ENCODE measurements at places on chromosomes 2 and 18.

DNA sequence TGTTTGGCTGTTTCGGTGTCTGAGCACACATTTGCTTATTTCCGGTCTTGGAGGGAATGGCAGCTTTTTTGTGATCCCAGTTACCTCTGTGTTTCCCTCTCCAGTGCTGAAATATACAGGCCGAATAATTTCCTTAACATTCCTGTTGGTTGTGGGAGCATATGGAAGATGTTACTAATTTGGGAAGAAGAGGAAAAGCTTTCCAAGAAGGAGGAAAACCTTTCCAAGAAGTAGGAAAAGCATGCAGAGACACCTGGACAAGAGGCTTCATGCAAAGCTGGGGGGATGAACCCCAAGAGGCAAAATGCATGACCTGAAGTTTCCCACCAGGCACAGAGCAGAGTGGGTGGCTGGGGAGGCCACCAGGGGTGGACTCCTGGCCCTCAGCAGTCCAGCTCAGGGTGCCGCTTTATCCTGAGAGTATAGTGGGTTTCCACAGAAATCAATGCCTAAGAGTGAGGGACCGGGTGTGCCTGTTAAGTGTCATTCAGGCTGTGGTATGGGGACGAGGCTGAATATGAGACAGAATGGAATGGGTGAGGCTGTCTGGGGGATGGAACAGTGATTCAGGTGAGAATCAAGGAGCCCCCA, 25.5 kb upstream of the GNAL start:
- DNase-seq, result no peak

GRCh38 chr2:188196343-188197008, 95.2 kb upstream of the GULP1 start:
- no peak for DNase-seq

DNA sequence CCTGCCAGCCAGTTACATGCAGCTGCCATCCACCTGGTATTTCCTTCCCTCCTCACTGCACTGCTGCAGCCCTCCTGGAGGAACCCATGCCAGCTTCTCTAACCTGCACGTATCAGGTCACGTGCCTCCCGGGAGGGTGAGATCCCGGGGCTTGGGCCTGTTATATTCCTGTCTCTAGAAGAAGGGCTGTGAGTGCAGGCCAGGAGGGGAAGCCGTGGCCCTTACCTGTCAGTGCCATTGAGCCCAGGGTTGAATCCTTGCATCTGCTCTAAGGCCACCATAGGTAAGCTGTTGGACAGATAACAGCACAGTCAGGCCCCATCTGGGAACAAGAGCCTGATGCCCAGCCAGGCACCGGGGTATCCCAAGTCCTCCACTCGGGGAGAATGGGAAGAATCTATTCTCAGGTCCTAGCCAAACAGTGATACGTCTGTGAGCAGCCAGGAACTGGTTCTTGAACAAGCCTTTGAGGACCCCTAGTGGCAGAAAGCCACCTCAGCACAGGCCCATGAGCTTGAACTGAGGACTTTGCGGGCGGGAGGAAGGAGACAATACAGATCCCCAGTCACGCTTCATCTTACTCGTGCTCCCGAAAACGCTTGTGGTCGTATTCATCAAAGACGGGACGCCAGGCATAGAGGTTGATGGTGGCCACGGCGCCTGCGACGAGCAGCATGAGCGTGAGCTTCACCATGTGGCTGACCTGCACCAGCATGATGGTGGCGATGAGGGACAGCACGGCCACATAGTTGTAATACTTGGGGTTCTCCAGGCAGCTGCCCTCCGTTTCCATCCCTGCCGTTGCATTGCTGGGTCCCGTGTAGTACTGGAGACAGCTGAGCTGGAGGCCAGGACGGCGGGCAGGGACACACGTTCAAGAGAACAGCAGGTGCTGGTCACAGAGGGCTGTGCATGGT, 34.4 kb downstream of the CENPO start:
- peak; percentile 64 for DNase-seq

DNA sequence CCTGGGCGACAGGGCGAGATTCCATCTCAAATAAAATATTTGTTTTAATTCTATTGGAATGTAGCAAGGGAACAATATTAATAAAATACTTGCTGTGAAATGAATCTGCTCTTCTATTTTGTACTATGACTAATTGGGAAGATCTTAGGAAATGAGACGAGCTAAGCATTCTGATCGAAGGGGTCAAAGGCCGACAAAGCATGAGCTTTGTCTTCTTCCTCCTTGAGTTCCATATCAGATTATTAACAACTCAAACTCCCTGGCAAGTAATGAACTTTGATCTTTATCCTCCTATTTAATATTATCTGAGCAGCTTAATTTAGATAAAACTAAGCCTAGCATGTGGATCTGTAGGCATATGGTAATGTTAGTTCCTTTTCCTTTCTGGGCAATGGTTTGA, 15.5 kb downstream of the GEMIN6 start:
- no peak for DNase-seq

DNA sequence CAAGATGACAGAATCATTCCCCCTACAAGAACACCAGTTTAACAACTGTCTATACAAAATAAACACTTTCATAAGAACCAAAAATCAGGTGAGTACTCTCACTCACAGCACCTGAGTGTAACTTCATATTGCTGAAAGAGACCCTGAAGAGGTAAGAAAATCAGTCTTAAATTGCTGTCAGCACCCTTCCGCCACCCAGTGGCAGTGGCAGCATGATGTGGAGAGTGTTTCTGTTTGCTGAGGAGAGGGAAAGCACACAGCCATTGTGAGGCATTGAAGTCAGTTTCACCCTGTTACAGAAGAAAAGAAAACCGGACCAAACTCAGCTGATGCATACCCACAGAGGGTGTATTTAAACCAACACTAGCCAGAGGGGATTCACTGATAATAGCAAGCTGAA, 1240.8 kb upstream of the CRIM1 start:
- no peak for DNase-seq

DNA sequence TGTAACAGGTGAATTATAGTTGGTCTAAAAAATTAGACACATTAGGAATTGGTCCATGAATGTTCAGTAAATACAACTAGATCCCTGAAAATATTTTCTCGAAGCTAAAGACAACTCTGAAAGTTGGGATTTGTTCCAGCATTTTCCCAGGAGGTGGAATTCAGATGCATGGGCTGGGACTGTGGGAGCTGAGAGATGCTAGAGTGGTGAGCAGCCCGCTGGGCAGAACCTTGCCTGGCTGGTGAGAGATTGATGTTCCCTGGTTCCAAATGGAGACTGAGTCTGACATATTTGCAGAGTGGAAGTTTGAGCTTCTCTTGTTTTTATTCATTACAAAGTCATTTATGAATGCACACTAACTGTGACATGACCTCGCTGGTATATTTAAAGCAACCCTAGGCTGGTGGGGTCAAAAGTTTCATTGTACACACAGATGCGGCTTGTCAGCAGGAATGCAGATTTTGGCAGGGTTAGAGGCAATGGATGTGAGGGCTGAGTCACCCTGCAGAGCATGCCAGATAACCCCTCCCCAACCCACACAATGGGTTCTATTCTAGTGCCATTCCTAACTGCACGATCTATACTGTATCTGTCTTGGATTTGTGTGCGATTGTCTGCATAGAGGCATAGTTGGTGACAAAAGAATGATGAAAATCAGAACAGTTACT, 23.5 kb upstream of the TMEM178A start:
- DNase-seq, result no peak

- DNase-seq, result no peak
Observed at GRCh38 chr18:75068682-75069435, 140.1 kb downstream of the PTGR3 start.

DNA sequence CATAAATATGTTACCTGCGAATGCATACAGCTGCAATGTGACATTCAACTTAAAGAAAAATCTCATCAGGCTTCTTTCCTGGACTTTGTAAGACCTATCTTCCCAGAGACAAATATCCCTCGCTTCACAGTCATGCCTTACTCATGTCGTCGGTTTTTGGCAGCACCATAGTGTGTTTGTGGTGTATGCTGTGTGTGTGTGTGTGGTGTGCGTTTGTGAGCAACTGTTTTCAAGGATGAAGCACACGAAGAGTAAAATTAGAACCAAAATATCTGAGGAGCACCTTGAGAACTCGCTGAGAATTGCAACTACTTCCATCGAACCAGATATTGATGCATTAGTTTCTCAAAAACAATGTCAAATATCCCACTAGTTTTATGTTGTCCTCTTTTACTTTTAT, 56.9 kb downstream of the ASB1 start:
- DNase-seq, result no peak

GRCh38 chr2:197293252-197294007, 17.1 kb downstream of the ANKRD44 start:
- DNase-seq, result no peak

- DNase-seq, result no peak
Observed at GRCh38 chr2:119366161-119366648, 429 bp downstream of the C2orf76 start.

DNA sequence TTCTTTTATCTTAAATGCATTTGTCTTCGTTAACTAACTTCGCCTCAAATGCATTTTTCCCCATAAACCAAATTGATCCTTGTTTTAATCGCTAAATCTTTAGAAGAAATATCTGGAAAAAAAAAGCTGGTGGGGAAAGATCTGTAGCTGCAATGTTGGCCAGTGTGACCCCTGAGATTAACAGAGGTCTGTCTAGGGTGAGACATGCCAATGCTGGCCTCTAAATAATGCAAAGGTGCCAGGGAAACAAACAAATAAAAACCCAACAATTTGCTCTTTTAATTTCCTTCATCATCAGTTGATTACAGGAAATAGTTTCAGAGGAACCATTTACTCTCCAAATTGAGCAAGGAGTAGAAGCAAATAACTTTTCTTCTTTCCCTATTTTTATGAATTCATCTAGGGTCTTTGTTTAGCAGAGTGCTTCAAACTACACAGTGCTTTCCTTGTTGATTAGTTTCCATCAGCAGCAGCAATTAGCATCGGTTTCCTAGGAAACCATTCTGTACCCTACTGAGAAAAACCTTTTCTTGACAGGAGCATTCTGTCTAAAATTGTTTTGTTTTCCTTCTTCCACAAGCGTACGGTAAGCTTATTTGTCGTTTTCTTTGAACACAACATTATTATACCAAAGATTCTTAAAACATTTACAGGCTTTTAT, 100.5 kb upstream of the UNC80 start:
- DNase-seq, result peak; percentile 21

DNA sequence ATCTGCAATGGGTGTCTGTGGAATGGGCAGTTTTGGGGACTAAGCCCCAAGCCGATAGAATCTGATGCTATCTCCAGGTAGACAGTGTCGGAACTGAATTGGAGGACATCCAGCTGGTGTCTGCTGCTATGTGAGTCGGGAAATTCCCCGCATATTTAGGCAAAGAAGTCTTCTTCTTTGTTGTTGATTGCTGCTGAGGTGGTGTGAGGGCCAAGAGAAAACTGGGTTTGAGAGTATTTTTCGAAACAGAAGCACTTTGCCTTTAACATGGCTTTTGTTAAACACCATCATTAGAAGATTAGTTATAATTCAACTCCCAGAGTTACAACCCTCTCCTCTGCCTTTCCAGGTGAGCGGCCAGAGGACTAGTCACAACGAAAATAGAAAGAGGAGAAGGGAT, 49.4 kb upstream of the ACTR3 start:
- no peak for DNase-seq

- no peak for DNase-seq
Observed at GRCh38 chr18:74065366-74065765, 82.3 kb downstream of the FBXO15 start.

DNA sequence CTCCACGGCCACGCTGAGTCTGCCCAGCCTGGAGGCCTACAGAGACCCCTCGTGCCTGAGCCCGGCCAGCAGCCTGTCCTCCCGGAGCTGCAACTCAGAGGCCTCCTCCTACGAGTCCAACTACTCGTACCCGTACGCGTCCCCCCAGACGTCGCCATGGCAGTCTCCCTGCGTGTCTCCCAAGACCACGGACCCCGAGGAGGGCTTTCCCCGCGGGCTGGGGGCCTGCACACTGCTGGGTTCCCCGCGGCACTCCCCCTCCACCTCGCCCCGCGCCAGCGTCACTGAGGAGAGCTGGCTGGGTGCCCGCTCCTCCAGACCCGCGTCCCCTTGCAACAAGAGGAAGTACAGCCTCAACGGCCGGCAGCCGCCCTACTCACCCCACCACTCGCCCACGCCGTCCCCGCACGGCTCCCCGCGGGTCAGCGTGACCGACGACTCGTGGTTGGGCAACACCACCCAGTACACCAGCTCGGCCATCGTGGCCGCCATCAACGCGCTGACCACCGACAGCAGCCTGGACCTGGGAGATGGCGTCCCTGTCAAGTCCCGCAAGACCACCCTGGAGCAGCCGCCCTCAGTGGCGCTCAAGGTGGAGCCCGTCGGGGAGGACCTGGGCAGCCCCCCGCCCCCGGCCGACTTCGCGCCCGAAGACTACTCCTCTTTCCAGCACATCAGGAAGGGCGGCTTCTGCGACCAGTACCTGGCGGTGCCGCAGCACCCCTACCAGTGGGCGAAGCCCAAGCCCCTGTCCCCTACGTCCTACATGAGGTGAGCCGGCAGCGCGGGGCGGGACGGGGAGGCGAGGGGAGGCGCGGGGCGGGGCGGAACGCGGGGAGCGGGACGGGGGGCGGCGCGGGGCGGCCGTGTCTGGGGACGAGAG, 15.2 kb downstream of the NFATC1 start:
- DNase-seq, result no peak

- no peak for DNase-seq
Observed at GRCh38 chr2:189500456-189501160, 59.3 kb downstream of the WDR75 start.

DNA sequence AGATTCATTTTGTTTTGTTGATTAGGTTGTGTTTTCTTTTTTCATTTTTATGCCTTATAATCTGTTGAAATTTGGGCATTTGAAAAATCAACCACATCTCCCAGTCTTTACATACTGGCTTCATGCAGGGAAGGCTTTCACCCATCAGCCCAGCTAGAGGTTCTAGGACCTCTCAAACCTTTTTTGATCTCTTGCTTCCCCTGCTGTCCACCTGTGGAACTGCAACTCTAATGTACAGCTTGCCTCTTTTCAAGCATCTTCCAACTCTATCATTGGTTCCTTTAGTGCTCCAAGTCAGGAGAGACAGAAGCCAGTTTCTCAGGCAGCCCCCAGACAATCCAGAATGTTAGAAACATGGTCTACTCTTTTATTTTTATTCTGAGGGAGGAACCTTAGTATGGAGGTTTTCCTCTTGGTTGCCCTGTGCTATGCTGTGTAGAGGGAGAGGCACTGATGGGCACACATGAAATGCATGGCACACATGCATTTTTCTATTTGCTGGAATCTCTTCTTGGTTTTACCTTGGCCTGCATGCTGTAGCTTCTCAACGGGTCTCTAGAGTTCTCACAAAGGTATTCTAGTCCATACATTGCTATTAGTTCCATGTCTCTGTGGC, 107.2 kb upstream of the L3MBTL4 start:
- no peak for DNase-seq

GRCh38 chr2:201228271-201228911, 31.9 kb upstream of the CASP8 start:
- DNase-seq, result no peak
